ENCODE measurements at places on chromosomes 3 and 15. TPM values are rescaled to one million over a fixed set of nuclear protein-coding genes. Genes with fewer than 3 reads are reported as not detected.
A peak's percentile ranks its signal among the peaks of the same experiment; 100 is the strongest.

DNA sequence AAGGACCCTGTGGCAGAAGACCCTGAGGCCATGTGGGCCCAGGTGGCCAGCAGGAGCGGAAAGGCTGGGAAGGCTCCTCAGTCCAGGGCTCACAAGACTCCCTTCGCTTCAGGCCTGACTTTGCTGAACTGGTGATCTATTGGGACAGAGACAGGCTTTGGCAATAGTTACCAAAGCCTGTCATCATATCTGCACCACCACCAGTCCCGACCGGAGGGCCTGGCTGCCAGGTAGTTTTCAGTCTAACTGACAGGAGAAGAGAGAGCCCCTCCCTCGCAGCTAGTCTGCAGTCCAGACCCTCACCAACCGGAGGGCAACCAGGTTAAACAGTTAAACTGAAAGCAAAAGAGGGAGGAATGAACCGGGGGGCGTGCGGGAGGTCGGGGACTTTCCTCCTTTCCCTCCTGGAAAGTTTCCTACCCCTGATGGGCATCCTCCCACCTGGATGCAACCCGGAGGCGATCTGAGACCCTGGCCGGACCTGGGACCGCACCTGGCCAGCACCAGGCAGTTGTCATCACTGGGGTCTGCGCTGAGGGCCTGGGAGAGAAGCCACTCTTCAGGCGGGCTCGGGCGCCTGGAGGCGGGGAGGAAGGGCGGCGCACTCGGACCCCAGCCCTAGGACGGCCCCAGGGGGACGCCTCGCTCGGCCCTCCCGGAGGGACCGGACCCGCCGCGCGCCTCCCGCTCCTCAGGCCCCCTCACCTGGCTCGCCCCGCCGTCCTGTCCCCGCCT lies 435 bp downstream of the RAB27A start:
- peak; percentile 72 for DNase-seq

DNA sequence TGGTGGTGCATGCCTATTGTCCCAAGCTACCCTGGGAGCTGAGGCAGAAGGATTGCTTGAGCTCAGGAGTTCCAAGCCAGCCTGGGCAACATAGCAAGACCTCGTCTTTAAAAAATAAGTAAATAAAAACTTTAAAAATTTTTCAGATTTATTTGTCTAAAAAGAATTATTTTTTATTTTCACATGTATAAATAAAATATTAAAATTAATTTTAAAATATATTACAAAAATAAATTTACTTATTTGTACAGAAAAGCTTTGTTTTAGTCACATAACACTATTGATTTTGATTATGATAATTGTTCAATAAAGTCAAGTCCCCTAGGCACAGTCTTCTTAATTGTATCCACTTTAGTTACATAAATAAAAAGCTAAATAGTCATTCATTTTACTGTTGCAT lies 85.2 kb downstream of the FILIP1L start:
- DNase-seq = no peak

- no peak for DNase-seq
Measured at GRCh38 chr15:29672923-29673809, 149.1 kb downstream of the TJP1 start.

DNA sequence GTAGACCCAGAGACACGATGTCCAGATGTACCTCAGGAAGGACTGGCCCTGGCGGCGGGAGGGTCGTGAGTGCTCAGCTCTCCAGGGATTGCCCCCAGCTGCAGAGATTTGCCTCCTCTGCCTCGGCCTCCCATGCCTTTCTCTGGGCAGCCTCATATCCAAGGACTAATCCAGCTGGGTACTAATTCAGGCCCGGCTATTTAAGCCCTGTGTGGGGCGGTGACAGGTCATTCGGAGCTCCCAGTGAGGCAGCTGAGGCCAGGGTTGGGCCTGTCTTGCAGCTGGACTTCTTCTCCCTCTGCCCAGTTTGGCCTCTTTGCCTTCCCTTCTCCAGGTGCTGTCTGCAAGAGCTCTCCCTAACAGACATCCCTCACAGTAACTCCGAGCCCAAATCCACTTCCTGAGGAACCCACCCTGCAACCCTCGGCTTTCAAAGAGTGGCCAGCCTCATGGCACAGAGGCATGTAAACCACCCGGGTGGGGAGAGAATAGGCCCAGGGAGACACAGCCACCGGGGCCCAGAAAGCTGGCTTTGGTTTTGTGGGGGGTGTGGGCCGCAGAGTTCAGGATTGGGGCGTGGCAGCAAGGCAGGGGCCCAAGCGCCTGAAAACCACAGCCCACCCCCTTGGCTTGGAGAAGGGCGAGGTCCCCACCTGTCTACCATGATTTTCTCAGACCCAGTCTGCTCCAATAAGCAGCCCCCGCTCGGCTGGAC lies 85.8 kb downstream of the PPCDC start:
- DNase-seq = no peak

The IGSF11 gene
- not detected for polyA plus RNA-seq

The ADGRG7 gene
- 7.4 TPM for polyA plus RNA-seq

The SCAANT1 gene
- polyA plus RNA-seq = not detected

GRCh38 chr3:138254216-138254615 lies 67.1 kb downstream of the ARMC8 start:
- no peak for DNase-seq

The FBXL2 gene
- polyA plus RNA-seq = not detected

- no peak for DNase-seq
Measured at GRCh38 chr15:39793923-39794322, 11.3 kb upstream of the FSIP1 start.

DNA sequence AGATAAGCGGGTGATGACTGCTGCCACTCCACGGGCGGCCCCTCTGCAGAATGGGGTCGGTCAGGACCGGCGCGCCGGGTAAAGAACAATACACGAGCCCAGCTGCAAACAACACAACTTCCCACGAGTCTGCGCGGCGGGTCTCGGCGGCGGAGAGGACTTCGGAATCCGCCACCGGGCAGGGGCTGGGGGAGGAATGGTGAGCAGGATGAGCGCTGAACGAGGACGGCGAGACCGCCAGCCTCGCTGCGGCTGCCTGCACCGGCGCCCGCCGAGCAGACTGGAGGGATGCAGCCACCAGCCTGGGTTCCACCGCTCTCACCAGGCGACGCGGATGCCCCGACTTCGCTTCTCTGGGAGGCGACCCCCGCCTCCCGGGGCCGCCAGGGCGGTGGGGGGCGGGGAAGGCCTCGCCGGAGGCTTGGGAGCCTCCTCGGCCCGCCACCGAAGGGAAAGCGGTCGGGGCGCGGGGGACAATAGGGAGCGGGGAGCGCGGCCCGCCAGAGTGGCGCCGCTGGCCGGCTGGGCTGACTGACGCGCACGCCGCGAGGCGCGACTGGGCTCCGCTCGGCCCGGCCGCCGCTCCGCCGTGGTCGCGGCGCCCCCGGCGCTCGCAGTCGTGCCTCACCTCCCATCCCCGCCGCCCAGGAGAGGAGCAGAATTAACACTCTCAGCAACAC lies 515 bp downstream of the ADAM10 start:
- DNase-seq = peak; percentile 75

The CSTA gene
- polyA plus RNA-seq = 11.0 TPM

The NEK4 gene
- 11.4 TPM for polyA plus RNA-seq

The DNAH1 gene
- polyA plus RNA-seq = 7.7 TPM

GRCh38 chr15:42686281-42686680 lies 50.6 kb downstream of the CDAN1 start:
- DNase-seq = no peak
